ENCODE measurements at places on chromosomes 13 and 19.

GRCh38 chr13:111973605-111974340, 93.2 kb upstream of the SOX1 start:
- DNase-seq, result no peak

GRCh38 chr13:51524829-51525566, 59.3 kb upstream of the WDFY2 start:
- no peak for DNase-seq

DNA sequence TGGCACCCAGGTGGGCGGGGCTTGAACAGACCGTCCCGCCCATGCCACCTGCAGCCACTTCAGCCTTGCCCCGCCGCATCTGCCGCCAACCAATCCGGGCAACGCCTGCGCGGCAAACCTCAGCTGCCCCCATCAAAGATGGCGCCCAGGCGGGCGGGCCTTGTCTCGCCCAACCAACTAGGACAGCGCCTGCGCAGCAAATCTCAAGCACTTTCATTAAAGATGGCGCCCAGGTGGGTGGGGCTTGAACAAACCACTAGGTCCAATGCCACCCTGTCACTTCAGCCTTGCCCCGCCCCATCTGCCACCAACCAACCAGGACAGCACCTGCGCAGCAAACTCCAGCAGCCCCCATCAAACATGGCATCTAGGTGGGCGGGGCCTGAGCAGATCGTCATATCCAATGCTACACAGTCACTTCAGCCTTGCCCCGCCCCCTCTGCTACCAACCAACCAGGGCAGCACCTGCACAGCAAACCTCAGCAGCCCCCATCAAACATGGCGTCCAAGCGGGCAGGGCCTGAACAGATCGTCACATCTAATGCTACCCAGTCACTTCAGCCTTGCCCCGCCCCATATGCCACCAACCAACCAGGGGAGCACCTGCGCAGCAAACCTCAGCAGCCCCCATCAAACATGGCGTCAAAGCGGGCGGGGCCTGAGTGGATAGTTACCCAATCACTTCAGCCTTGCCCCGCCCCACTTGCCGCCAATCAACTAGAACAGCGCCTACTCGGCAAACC, 1.4 kb downstream of the PEG3 start:
- DNase-seq, result peak; percentile 97

DNA sequence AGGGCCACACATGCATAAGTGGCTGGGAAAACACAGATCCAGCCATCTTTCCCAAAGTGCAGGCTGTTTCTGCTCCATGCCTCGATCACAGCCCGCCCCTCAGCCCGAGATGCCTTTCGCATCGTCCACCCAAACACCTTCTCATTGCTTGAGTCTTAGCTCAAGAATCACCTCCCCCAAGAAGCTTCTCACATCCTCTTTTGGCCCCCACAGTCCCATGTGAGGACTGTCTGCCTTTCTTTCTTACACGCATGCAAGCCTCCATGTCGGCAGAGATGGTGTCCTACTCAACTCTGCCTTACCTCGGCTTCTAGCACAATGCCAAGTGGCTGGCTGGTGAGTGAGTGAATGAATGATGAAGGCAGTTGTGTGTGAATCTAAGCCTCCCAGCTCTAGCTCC, 18.1 kb upstream of the GSX1 start:
- DNase-seq, result no peak

- no peak for DNase-seq
Observed at GRCh38 chr13:48403913-48404312, 9.0 kb downstream of the LPAR6 start.

DNA sequence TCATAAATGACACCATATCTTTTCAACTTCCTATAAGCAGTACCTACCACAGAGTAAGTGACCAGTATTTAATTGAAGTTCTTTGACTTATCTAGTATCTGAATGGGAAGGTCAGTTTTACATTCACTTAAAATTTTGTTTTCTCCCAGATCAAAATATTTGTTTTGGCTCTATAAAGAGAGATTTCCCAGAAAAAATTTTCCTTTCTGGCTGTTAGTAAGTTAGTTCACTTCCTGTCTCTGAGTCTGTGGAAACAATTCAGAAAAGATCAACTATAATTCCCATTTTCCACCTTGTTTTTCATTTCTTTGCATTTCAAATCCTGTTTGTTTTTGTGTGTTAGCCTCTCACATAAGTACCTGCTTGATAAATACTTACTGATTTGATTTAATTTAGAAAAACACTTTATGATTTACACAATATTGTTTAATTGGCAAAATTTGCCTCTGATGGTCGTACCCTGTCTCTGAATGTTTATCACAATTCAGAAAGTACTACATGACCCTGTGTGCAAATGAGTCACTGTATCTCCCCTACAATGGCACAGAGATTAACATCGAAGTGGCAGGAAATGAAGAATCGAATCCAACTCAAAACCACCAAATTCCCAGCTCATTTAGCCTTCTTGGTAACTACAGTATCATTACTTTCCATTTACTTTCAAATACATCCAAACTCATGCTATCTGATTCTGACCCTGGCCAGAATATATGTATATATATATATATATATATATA, 15.4 kb upstream of the MED4 start:
- no peak for DNase-seq

- DNase-seq, result no peak
Observed at GRCh38 chr13:46559272-46559805, 6.4 kb downstream of the LRCH1 start.

DNA sequence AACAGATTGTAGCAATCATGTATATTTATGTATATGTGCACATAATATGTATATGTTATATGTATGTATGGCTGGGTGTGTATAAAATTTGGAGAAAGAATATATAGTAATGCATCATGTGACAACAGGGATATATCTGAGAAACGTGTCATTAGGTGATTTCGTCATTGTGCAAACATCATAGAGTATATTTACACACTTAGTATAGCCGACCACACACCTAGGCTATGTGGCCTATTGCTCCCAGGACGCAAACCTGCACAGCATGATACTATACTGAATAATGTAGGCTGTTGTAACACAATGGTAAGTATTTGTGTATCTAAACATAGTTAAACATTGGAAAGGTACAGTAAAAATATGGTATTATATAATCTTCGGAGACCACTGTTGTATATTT, 43.8 kb downstream of the ESD start:
- no peak for DNase-seq

- no peak for DNase-seq
Observed at GRCh38 chr13:27264181-27264580, 6.4 kb upstream of the RASL11A start.

DNA sequence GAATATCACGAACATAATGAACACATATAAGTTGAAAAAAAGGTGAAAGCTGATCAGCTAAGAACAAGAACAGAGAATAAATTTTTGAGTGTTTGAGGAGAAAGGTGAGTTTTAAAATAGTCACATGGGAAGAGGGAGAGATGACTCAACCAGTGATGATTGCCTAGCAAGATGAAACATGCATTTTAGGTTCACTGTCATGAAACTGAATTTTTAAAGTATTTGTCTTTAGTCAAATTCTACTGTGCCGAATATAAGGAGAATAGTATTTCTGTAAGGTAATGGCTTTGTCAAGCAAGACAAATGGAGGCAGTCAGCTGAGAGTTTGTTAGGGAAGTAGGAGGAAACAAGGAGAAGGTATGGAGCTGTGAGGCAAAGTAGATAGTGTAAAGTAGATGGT, 2557.4 kb downstream of the PCDH9 start:
- no peak for DNase-seq

DNA sequence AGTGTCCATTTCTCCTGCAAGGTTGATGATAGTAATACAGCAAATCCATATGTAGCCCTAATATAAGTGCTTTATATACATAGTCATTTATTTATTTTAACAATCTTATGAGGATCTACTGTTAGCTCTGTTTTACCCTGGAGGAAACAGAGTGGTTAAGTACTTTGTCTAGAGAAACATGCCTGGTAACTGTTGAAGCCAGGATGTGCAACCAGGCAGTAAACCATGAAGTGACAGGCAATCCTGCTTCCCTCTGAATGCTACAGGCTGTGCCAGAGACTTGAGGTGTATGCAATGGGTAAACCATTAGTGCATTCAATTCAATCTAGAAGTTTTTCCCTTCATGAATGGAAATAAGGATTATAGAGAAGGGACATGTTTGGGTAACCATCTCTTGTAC, 911.0 kb downstream of the PCDH17 start:
- no peak for DNase-seq

DNA sequence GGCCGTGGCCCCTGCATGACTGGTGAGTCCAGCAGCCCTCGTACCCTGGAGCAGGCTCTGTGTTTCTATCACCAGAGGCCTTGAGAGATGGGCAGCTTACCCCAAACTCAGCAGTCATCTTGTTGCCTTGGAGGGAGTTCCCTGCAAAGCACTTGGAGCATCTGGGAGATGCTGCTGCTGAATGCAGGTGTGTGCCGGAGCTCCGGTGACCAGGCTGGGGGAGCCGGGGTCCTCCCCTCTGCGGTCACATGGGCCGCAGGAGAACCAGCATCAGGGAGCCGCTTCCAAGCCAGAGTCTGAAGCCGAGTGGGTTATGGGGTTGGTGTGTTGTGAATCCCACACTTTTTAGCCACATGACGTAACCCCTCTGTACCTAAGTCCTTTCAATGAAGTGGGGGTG, 82.8 kb downstream of the TEX29 start:
- DNase-seq, result no peak

- DNase-seq, result no peak
Observed at GRCh38 chr13:72745260-72745659, 17.5 kb downstream of the BORA start.

DNA sequence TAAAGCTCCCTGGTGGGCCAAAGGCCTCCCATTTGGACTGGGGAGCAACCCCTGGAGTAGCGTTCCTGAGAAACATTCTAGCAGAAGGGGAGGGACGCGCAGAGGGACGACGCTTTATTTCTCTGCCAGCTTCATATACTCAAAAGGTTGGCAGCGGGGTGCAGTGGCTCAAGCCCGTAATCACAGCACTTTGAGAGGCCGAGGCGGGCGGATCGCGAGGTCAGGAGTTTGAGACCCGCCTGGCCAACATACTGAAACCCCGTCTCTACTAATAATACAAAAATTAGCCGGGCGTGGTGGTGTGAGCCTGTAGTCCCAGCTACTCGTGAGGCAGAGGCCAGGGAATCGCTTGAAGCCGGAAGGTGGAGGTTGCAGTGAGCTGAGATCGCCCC, 16.8 kb downstream of the RB1 start:
- DNase-seq, result no peak

GRCh38 chr19:2427429-2428320, at the start of gene TIMM13:
Gene TIMM13 (minus strand): TSS chr19:2427586. CDS start chr19:2427533, 53 bp downstream.
- DNase-seq, result peak; percentile 98

- no peak for DNase-seq
Observed at GRCh38 chr13:114167426-114167825, 11.6 kb upstream of the CFAP97D2 start.

DNA sequence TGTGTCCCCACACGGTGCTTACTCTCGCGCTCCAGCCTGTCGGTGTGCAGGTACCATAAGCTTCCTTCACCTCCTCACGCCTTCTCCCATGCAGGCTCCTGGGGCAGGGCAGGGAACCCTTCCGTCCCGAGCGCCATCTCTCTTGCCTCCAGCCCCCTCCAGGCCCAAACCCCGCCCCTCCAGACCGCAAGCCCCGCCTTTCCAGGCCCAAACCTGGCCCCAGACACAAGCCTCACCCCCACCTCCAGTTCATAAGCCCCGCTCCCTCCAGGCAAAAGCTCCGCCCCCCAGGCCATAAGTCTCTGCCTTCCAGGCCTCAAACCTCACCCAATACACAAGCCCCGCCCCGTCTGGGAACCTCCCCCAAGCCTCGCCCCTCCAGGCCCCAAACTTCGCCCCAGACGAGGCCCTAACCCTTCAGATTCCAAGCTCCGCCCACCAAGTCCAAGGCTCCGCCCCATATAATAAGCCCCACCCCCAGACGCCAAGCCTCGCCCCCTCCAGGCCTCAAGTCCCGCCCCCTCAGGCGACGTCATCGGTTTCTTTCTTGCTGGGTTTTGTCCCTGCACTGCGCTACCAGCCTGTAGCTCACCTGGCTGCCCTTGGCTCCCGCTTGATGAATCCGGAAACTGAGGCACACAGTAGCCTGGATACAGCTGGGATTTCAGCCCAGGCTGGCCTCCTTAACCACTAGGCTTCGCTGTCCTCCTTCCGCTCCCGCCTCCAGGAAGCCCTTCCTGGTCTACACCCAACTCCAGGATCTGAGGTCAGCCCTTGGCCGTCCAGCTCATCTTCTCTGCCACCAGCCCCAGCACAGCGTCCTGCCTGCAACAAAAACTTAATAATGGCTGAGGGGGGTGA, 16.1 kb downstream of the MKNK2 start:
- no peak for DNase-seq

DNA sequence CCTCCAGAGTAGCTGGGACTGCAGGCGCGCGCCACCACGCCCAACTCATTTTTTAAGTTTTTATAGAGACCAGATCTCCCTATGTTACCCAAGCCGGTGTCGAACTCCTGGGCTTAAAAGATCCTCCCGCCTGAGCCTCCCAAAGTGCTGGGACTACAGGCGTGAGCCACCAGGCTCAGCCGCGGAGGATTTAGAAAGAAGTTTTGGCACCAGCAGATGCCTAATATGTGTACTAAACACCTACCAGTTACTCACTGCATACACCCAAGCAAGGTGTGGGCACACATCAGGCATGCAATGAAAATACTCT, 464 bp upstream of the ZFP14 start:
- no peak for DNase-seq

DNA sequence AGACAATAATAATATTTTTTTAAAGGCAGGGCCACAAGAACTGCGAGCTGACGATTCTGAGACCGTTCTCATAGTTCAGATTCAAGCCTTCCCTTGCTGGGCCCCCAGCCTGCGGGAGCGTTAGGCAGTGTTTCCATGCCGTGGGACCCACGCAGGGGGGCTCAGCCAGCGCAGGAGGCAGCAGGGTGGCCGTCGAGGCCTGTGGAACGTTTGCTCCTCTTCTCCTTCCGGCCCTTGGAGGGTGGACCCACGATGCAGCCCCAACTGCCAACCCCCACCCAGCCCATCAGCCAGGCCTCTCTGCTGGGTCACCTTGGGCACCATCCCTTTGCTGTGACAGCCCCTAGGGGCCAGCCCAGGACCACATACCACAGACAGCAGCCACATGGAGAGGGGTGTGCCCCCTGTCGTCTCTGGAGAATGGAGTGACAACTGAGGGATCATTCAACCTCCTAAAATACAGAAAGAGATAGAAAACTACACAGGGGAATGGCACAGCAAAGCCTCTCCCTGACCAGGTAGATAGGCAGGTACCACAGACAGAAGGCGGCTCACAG, 46.8 kb downstream of the PDCD5 start:
- DNase-seq, result no peak

GRCh38 chr13:19618977-19619376, 14.5 kb upstream of the MPHOSPH8 start:
- no peak for DNase-seq

Measured in right atrium auricular region (tissue), 2 donors.